HTR-8/SVneo (cell line): ENCODE measurements at places on chromosomes 3 and 15.

DNA sequence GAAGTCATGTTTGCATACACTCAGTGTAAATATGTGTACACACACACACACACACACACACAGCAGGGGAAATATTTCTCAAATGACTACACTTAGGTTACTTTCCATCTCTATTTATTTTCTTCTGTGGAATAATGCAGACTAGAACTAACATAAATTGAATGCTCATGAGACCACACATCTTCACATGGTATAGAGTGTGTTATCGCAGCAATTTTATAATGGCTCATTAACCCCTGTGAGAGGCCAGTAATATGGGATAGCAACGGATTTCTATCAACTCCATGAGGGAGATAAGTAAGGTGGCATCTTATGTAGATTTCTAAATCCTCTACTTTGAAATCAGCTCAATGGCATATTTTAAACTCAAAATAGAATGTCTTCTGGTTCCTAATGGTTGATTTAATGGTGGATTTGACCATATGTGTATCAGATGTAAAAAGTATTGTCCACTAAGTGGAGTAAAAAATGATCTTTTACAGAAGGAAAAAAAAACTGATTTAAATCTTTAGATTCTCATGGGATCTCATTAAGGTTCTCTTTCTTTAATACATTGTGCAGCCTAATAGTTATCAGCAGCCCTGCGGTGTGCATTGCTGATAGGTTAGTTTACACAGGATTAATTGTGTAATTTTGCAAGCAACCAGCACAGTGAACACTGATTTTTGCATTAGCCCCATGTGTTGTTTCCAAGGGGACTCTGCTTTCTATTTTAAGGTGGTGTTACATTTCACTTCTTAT is 32.0 kb downstream of the CHL1 start:
- no peak for DNase-seq

GRCh38 chr15:35150361-35150760 is 65.3 kb upstream of the NANOGP8 start:
- DNase-seq, result no peak

DNA sequence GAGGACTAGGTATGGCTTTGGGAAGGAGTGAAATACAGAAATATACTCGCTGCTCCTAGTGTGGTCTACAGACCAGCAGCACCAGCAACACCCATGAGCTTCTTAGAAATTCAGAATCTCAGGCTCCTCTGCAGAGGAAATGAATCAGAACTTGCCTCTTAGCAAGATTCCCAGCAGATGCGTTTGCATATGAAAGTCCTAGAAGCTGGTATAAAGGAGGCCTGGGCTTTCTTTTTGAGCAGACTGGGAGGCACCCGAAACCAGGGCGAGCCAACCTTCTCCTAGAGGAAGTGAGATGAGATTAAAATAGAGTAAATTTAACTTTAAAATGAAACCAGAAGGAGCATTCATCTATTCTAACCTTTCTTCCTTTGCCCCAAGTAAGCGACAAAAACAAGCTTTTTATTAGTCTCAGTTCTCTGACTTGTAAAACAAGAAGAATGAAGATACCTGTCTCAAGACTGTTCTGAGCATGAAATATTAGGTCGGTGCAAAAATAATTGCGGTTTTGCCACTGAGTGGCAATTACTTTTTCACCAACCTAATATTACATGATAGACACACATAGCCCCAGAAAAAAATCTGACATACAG is 140.0 kb downstream of the PDZRN3 start:
- DNase-seq, result no peak

DNA sequence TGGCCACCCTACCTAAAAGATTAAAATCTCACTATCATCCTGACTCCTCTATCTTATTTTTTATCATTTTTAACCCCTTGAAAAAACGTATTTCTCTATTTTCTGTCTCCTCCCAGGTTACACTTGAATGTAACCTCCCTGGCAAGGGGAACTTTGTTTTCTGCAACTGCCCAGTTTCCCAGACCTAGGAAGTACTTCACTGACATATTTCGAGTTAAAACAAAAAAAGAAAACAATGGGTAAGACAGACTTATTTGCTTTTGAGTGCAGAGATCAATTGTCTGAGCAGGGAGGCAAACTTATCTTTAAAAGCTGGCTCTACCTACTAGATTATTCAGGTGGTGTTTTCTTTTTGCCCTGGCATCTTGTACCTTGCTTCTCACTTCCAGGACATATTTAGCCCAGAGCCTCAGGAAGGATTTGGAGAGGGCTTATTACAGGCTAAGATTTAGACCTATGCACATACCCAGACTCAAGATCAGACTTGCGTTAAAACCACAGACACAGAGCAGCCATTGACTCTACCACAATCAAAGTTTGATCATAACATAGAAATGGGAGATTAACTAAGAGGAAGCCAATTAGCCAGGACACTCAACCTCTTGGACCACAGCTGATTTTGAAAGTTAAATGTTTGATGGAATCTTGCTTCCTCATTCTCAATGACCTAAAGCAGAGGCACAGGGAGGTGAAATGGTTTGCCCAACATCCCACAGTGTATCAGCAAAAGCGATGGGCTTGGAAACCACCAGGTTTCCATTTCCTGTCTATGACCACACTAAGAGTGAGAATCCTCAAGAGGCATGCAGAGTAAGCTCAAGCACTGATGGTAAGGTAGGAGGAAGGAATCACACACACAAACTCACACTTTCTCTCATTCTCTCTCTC is 169.5 kb upstream of the THBS1 start:
- no peak for DNase-seq

DNA sequence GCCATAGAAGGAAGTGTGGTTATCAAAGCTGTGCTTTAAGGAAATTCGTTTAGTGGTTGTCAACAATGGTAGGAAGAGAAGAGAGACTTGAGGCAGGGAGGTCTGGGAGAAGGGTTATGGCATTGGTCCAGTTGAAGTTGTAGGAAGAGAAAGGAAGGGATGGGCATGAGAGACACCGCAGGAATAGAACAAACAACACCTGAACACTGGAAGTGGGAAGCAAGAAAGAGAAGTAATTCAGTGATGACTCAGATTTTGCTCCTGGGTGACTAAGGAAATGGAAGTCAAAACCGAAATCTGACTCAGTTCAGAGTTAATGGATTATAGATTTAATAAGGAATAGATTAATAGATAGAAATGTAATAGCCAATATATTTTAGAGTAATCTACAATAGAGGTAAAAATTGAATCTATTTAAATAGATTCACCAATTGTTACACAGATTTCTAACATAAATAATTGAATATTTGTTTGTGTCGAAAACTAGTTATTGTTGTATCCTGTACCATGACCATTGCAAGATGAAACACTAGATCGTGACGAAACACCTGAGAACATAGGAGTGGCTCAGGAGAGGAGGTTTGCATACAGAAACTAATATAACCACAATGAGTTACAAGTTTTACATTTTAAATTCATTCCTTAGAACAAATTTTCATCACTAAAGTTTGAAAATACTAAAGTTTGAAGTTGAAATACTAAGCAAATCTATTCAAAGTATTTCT is 36.0 kb downstream of the THBS1 start:
- DNase-seq, result no peak
